Naive thymus-derived CD8-positive, alpha-beta T cell (primary cell): ENCODE measurements at places on chromosomes 2 and 18.
A peak's percentile ranks its signal among the peaks of the same experiment; 100 is the strongest.

DNA sequence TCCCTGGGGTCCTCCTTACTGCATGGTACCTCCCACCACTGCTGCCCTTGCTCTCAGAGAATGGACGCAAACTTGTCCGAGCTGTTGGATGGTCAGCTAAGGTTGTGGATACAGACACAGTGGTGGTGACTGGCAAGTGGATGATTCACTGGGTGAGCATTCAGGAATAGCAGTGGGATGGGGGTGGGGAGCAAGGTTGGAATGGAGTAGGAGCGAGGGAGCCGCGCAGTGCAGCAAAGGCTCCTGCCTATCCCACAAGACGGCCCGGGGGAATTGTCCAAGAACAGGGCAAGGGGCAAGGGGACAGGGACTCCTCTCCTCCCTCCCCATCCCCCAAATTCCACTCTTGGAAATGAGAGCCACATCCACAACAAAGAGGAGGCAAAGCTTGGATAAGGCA lies 102.2 kb downstream of the PIEZO2 start:
- DNase-seq = no peak

GRCh38 chr2:112784199-112785189 lies at the start of gene IL1A:
Gene IL1A, minus strand, starts transcription at chr2:112784493. Its CDS starts 723 bp downstream, at chr2:112783770.
- no peak for DNase-seq

GRCh38 chr18:74715865-74716712 lies 118.4 kb downstream of the ZNF407 start:
- no peak for DNase-seq

DNA sequence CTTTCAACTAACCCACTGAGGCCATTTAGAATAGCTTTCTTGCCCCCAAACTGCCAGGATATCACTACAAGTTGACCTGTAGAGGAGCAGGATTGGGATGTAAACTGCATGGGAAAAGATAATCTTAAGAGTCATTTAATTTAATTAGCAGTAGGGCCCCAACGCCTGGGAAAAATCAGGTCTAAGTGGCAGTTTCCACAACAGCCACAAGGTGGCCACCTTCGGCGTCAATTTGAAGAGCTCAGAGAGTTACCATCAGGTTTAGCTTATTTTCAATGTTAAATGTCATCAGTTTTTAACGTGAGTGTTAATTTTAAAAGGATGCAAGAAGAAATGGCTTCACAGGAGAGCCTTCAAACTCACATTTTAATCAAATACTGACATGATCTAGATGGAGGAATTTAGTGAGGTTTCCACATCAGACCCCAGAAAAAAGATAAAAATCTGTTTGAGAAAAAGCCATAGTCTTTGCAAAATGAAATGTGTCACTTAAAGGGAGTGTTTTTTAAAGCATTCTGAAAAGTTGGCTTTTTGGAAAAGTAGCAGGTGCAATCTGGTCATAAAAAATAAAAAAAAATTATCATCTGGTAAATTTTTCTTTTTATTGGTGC lies 77.3 kb upstream of the UPP2 start:
- DNase-seq = peak; percentile 45

- no peak for DNase-seq
These were observed 71.9 kb upstream of the KLHL29 start for GRCh38 chr2:23312996-23313606.

DNA sequence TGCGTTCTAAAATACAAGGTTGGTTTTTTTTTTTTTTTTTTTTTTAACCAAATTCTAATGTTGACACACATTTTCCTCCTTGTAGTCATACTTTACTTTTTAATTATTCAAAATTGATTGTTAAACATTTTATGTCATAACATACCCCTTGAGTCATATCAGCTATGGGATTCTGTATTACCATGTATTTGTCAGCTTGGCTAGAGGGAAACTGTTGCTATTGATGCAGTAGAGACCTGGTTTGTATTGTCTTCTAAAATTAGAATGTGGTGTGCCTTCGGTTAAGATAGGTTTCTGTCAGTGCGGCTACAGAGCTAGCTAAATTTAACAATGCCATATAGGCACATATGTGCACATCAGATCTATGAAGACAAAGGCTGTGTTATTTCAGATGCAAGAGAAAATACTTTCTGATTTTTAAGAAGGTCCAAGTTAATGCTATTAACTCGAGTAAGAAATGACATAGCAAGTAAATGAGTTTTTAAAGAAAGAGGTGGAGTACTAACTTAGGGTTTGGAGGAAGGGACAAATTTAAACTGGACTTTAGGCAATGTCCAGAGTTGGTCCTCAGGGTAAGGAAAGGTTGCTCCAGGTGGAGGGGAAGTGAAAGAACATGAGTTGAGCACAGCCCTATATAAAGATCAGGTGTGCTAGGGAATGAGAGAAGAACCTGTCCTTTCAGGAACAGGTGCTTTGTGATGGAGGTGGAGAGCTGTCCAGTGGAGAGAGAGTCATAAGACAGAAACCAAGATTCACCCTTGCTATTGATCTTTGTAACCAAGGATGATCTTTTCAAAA lies 152.3 kb downstream of the PRPF40A start:
- no peak for DNase-seq

GRCh38 chr2:29660201-29660600 lies 261.2 kb downstream of the ALK start:
- DNase-seq = no peak

- DNase-seq = peak; percentile 94
These were observed 5.3 kb downstream of the CD8A start for GRCh38 chr2:86785456-86785855.
